ENCODE measurements at places on chromosomes 16 and 17. TPM values are rescaled to one million over a fixed set of nuclear protein-coding genes. Genes with fewer than 3 reads are reported as not detected.
A peak's percentile ranks its signal among the peaks of the same experiment; 100 is the strongest.

DNA sequence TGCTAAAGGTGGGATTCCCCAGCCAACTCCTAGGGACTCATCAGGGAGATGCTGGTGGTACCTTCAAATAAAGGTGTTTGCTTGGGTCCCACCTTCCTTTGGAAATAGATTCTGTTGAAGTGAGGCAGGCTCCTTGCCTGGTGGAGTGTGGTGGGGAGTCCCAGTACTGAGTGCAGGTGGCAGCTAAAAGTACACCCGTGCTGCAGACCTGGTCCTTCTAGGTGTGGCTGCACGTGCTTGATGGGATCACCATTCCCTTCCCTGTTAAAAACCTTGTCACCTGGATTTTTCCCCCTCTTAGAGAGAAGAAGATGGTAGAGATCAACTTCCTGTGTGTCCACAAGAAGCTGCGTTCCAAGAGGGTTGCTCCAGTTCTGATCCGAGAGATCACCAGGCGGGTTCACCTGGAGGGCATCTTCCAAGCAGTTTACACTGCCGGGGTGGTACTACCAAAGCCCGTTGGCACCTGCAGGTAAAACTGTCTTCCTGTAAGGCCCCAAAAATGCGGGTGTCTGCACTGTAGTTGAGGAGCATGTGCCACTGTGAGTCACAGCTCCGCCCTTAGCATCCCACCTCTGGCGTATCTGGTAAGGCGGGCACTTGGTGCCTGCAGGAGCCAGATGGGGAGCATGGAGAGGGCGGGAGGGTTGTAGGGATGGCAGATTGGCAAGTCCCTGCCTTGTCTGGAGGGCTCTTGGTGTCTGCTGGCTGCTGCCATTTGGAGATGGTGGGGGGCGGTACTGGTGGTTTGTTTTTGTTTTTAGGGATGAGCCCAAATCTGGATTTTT is 34.0 kb downstream of the PLCD3 start:
- DNase-seq: no peak

DNA sequence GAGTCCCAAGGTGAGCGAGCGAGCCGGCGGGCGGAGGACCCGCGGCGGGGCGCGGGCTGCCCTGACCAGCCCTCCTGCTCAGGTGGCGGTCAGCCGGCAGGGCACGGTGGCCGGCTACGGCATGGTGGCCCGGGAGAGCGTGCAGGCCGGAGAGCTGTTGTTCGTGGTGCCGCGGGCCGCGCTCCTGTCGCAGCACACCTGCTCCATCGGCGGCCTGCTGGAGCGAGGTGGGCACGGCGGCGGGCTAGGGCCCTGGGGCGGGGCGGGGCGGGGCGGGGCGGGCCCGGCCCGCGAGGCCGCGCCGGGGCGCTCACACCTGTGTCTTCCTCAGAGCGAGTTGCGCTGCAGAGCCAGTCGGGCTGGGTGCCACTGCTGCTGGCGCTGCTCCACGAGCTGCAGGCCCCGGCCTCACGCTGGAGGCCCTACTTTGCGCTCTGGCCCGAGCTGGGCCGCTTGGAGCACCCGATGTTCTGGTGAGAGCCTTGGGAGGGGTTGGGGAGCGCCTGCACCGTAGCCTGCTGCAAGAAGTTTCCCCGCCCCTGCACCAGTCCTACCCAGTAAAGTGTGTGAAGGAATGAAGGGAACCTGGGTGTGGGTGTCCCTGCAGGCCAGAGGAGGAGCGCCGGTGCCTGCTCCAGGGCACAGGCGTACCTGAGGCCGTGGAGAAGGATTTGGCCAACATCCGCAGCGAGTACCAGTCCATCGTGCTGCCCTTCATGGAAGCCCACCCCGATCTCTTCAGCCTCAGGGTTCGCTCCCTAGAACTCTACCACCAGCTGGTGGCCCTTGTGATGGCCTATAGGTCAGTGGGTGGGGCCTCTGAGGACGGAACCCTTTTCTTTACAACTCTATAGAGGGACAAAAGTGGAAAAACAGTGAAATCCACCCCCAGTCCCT is 802 bp downstream of the SETD6 start:
- DNase-seq: no peak

GRCh38 chr16:61792194-61792909 is 243.9 kb downstream of the CDH8 start:
- no peak for DNase-seq

GRCh38 chr17:50218771-50219315 is 17.4 kb upstream of the COL1A1 start:
- DNase-seq: peak; percentile 15

DNA sequence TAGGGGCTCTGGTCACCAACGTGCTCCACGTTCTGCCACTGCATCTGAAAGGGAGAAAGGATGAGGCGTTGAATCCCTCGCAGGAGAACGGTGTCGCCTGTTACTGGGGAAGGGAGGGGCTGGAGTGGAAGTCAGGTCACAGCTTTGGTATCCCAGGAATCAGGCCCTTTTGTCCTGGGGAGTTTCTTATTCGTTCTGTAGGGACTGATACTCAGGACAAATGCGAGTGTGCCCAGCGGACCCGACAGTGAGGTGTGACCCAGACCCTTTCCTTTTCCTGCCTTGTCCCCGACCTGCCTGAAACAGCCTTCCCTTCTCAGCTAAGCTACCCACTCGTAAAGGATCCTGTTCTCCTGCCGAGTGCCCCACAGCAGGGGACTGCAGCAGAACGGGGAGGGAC is 177.5 kb downstream of the VPS53 start:
- DNase-seq: no peak

GRCh38 chr17:5284681-5285080 is 2.6 kb downstream of the RABEP1 start:
- DNase-seq: no peak

- no peak for DNase-seq
These were observed 3.5 kb downstream of the WDR81 start for GRCh38 chr17:1727876-1728630.

DNA sequence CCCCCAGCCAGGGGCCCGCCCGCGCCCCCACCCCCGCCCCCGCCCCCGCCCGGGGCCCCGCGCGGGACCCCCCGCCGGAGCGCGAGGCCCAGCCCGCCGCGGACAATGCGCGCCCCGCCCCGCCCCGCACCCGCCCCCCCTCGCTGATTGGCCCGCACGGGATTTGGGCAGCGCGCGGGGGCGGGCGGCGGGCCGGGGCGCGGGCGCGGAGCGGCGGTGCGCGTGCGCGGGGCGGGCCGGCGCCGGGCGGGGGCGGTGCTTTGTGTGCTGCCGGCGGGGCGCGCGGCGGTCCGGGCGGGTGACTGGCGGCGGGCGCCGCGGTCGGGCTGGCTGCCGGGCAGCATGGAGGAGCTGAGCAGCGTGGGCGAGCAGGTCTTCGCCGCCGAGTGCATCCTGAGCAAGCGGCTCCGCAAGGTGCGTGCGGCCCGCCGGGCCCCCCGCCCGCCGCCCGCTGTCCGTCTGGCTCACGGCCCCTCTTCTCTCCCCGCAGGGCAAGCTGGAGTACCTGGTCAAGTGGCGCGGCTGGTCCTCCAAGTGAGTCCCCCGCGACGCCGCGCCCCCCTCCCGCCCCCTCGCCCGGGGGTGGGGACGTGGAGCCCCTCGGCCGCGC is at the start of gene CBX2:
CBX2 (plus strand) TSS at position 255 of the 610 bp plus-strand sequence; CDS start at position 343, 88 bp downstream.
- peak; percentile 69 for DNase-seq

GRCh38 chr16:9155871-9156270 is 64.4 kb downstream of the HAPSTR1 start:
- DNase-seq: no peak

- no peak for DNase-seq
These were observed 29.5 kb upstream of the CRISPLD2 start for GRCh38 chr16:84790301-84790700.

DNA sequence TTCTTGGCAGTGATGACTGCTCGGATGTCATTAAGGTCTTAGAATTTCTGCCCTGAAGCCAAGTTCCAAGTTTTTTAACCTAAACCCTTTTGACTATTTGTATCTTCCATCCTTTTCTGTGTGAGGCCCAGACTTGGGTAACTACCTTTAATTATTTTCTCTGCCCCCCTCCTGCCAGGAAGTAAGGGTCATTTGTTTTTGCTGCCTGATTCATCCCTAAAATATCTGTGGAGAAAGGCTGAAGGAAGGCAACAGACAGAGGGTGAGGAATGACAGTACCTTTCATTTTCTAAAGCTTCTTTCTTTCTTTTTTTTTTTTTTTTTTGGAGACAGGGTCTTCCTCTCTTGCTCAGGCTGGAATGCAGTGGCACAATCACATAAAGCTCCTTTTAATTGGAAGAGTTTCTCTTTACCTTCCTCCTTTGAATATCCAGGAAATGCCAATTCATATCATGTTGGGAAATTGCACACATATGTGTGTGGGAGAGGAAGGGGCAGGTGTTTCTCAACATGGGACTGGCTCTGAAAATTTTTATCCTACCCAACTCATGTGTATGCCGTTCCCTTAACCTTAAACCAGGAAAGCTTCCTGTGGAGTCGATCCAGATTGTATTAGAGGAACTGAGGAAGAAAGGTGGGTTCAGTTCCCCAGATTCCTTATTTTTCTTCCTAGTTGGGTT is 957 bp downstream of the VPS25 start:
- DNase-seq: no peak

DNA sequence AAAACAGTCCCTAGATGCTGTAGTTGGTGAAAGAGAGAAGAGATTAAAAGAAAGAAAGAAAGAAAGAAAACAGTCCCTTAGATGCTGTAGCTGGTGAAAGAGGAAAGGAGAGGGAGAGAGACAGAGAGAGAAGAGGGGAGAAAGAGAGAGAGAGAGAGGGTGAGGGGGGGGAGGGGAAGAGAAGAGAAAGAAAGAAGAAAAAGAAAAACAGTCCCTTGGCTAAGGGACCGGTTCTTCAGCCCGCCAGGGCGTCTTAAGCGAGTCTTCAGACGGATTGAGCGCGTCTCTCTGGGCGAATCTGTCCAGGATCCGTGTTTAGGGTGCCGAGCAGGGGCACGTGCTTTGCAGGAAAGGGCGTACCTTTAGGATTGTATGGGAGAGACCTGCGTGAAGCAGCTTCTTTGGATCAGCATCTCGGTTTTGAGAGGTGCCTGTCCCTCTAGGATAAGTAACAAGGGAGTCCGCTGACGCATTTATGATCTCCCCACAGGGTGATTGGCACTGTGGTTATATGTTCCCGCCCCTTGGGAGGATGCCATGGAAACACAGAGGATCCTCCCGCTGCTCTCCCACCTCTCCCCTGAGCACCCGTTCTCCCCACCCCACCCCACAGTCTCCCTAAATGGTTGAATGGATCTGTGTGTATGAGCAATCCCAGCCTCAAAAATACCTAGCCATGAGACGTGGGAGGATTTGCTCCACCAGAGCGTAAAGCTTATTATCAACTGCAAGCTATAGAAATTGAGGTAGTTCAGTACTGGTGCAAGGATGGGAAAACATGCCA is 16.7 kb downstream of the GNGT2 start:
- DNase-seq: peak; percentile 54

DNA sequence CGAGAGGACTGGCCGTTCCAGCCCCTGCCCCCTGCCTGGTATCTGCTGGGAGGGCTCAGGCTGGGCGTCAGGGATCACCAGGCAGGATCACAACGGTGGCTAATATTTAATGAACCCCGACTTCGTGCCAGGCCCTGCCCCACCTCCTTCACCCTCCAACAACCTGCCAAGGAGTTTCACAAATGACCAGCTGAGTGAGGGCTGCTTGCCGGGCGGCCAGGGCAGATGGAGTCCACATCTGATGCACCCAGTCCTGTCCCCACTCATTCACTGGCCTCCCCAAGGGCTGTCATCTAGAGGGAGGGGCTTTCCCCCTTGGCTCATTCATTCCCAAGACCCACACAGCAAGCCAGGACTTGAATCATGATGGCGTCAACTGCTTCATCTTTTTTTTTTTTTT is 17.5 kb downstream of the UBALD1 start:
- DNase-seq: no peak

DNA sequence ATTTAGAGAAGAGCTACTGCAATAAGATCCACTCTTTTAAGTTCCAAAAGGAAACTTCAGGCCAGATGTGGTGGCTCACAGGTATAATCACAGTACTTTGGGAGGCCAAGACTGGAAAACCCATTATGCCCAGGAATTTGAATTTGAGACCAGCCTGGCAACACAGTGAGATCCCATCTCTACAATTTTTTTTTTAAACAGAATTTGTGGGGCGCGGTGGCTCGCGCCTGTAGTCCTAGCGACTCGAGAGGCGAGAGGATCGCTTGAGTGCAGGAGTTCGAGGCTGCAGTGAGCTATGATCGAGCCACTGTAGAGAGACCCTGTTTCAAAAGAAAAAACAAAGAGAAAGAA is 793 bp downstream of the COG7 start:
- no peak for DNase-seq

DNA sequence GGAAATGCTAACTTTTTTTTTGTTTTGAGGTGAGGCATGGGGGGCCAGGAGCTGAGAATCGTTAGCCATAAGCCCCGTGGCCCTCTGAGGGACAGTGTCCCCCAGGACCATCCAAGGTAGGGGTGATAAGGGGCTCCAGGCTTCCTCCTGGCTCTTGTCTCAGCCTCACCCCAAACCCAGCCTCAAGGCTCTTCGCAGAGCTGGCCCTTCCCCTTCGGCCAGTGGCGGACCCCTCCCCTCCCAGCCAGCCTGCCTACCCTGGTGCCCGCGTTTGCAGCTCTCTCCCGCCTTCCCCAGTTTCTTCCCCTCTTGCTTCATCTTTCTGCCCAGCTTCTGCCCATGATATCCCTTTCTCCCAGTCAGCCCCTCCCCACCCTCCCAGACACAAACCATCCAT is 22.7 kb upstream of the ATP2A3 start:
- DNase-seq: no peak

GRCh38 chr16:6374821-6375220 is 957.8 kb upstream of the RBFOX1 start:
- DNase-seq: peak; percentile 82

DNA sequence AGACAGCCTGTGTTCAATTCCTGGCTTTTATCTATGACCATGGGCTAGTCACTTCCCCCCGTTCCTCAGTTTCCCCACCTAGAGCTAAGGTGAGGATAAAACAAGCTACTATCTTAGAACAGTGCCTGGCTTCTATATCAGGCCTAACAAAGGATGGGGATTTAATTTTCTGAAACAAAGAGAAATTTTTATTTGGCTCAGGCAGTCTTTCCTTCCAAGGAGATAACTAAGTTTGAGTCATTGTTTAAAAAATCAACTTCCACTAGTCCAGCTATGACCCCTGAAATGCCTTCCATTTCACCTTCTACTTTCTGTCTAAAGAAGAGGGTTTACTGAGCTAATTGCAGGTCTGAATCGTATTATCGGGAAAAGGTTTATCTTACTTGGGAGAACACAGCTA is 99.0 kb downstream of the CMIP start:
- DNase-seq: no peak

DNA sequence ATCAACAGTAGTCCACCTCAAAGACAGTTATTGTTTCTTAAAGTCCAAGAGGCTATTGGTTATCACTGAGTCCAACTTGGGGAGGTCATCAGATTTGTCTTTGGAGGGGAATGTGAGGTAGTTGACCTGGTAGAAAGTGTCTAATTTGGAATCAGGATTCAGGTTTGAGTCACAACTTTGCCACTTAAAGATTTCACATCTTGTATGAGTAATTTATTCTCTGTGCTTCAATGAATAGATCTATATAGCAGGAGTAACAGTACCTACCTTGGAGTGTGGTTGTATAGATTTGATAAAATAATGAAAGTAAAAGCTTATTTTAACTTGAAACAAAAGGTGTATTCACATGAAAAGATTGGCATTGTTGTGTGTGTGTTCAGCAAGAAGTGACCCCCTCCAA is 119.3 kb upstream of the TBX2 start:
- no peak for DNase-seq

The SMIM36 gene
- total RNA-seq: not detected

The SLC5A11 gene
- total RNA-seq: not detected

The ZNF668 gene
- 5.8 TPM for total RNA-seq

The STH gene
- total RNA-seq: 0.66 TPM

The NACA2 gene
- total RNA-seq: 0.28 TPM

The BRIP1 gene
- 6.8 TPM for total RNA-seq

The SDK2 gene
- total RNA-seq: 12.6 TPM

The IRX5 gene
- 2.2 TPM for total RNA-seq
